Endodermal cell (in vitro differentiated cells): ENCODE measurements at places on chromosomes 12 and 14.
A peak's percentile ranks its signal among the peaks of the same experiment; 100 is the strongest.

DNA sequence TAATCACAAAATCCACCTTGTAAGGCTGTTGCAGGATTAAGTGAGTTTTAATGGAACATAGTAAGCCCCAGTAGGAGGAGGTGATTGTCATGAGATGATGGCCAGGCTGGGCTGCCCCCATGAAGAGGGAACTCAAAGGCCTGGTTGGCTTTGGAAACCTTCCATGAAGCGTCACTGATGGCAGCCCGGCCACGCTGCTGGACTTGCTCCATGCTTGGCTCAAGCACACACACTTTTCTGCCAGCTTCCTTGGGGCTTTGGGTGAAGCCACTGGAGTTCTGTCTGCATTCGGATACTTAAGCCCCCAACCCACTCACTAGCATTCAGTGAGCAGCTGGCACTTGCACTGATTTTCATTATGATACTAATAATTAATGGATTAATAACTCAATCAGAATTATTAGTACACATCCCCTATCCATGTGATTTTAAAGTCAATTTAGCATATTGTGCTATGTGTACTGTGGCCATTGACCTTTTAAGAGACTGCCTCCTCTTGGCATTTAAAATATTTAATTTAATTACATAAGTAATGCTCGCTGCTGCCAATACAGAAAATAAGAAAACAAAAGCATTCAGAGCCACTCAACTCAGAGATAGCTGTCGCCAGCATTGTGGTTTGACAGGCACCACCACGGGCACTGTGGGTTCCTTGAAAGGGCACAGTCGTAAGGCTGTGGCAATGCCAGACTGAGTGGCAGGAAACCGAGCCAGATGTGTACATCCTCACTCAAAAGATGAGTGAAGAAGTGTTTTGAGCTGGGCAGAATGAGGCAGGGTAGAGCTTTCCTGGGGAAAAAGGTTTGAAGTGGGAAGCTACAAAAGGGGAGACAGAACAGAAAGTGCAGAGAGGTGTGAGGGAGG is 15.9 kb downstream of the KRT85 start:
- H3K36me3 ChIP-seq: no peaks in the 10 kb centered on the region
- H3K27me3 ChIP-seq: peaks cover 7% of the 10 kb centered on the region
- no peak overlapping the region for H3K4me3 ChIP-seq

DNA sequence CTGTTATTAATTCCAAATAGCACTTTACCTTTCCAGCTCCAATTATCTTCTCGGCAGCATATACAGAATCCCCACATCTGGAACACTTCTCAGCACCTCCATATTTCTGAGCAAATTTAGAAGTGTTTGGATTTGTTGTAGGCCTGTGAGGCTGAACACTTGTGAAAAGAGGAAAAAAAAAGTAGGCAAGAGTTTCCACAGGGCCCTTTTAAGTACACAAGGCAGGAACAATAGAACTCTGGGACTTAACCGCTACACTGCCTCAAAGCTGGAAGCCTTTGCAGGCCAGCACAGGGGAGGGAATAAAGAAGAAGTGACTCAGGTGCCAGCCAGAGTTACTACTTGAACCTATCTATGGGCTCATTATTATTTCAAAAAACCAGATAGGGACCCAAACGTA is 18.6 kb downstream of the CSRP2 start:
- no peaks in the 10 kb centered on the region for H3K27me3 ChIP-seq
- H3K27ac ChIP-seq: peak overlapping the region; percentile 15
- H3K4me1 ChIP-seq: no peaks in the 10 kb centered on the region
- H3K4me3 ChIP-seq: no peak overlapping the region
- peaks cover 37% of the 10 kb centered on the region for H3K36me3 ChIP-seq

DNA sequence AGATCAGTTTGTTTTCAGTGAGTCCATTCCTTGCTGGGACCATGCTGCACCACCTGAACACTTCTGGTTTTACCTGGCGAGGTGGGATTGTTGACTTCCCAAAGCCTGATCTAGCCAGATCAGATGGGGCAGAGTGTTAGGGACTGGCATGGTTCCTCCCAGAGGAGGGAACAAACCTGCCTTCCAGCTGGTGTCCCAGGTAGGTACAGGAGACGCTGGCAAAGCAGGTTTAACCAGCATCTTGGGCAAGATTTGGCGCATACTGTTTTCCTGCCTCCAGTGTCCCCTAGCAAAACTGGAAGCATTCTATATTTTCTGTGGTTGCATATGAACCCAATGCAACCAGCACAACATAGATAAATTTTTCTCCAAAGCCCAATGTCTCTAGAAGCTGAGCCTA is 14.6 kb upstream of the FOS start:
- no peak overlapping the region for H3K27ac ChIP-seq
- DNase-seq: no peak
- H3K27me3 ChIP-seq: no peaks in the 10 kb centered on the region
- no peak overlapping the region for H3K4me3 ChIP-seq
- no peaks in the 10 kb centered on the region for H3K36me3 ChIP-seq

DNA sequence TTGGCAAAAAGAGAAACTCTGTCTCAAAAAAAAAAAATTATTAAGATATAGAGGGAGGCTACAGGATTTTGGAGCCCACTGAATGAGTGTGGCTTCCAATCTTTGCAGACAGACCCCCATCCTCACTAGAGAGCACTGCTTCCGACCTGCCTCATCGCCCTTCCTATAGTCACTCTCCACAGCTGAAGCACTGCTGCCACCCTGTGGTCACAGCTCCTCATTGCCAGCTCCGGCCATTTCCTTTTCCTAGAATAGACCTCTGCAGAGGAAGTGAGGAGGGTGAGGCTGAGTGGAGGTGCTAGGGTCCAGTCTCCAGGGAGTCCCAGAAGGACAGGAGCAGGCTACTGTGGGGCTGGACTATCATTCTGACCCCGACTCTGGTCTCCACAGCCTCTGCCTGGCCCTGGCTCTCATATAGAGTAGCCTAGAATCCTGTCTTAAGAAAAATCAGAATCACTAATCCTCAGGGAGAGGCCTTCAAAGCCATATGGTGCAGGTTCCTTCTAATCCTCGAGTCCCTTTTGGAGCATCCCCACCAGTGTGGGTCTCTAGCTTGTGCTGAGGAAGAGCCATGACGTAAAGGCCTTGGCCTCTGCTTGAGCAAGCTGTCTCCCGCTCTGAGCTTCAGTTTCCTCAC is 1.4 kb upstream of the NPFF start:
- H3K27ac ChIP-seq: no peak overlapping the region
- no peaks in the 10 kb centered on the region for H3K4me1 ChIP-seq
- H3K27me3 ChIP-seq: no peaks in the 10 kb centered on the region
- peaks cover 53% of the 10 kb centered on the region for H3K36me3 ChIP-seq
- no peak overlapping the region for H3K4me3 ChIP-seq

- H3K27ac ChIP-seq: no peak overlapping the region
- DNase-seq: no peak
- H3K4me3 ChIP-seq: no peak overlapping the region
- no peaks in the 10 kb centered on the region for H3K4me1 ChIP-seq
- H3K36me3 ChIP-seq: peaks cover 67% of the 10 kb centered on the region
These were observed 14.0 kb downstream of the GIT2 start for GRCh38 chr12:109982210-109982609.
